Left lung (tissue), 14 donors: ENCODE measurements at places on chromosomes 6 and 20. TPM values are rescaled to one million over a fixed set of nuclear protein-coding genes. Genes with fewer than 3 reads are reported as not detected.

GRCh38 chr6:21257125-21257524 lies 336.4 kb upstream of the SOX4 start:
- DNase-seq: no peak

GRCh38 chr6:44657206-44657819 lies 269.8 kb downstream of the CDC5L start:
- DNase-seq: no peak

DNA sequence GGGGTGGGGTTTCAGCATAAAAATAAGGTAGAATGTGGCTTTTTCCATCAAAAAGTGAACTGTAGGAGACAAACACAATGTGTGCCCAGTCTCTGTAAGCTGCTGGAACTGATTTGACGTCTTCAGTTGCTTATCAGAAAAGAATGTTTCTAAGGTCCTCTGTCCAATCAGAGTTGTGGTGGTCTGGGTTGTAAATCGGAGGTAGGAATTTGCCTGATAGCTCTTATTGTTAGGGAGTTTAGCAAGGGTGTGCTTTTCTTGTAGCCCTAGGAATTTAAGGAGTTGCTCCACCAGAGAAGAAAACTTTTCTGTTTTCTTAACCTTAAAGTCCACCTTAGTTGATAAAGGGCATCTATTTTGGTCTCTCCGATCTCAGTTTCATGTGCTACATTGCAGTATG lies 10.4 kb upstream of the SSTR4 start:
- DNase-seq: no peak

- no peak for DNase-seq
These were observed 423.8 kb upstream of the ADGRB3 start for GRCh38 chr6:68211242-68211795.

- DNase-seq: no peak
These were observed 1.8 kb upstream of the PEX7 start for GRCh38 chr6:136820561-136820960.

DNA sequence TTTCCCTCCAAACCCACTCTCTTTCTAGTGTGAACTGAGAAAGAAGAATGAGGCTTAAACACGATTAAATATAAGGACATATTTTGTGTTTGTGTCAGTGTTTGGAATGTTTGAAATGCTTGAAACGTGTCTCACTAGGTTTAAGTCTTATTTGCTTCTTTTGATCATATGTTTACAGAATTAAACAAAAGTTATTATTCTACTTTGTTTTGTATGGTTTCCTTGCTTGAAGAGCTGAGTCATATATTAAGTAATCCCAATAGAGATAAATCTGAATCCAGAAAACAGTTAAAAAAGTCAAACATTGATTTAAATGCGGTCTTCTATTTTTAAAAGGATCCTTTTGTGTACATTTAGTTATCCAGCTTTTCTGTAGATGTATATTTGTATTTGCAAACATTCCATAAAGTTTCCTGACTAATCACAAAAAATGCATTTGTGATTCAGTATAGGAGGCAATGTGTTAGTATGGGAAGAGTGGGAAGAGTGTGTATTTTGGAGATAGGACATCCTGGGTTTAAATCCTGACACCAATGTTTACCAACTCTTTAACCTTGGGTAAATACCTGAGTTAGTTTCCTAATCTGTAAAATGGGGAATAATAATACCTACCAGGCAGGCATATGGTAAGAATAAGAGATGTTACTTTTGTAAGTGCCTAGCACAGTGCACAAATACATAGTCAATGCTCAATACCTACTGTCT lies 72.9 kb downstream of the TSBP1 start:
- DNase-seq: no peak

- DNase-seq: no peak
These were observed 27.2 kb upstream of the KIF25 start for GRCh38 chr6:167970230-167970629.

- DNase-seq: no peak
These were observed 32.8 kb upstream of the SSTR4 start for GRCh38 chr20:23002276-23002675.

DNA sequence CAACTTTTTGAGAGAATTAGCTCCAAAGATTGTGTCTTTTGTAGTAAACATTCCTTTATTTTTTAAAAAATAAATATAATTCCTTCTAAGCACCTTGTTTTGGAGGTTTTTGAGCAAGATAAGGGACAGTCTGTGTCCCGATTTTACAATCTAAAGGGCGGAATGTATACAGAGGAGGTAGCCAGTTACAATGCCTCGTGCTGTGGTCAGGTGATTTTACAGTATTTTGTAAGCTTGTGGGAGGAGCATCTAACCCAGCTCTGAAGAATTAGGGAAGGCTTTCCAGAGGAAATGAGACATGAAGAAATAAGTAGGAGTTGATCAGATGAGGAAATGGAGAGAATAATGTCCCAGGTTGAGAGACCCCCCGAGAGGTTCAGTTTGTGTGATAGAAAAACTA lies 1.3 kb downstream of the HINT3 start:
- peak; percentile 63 for DNase-seq

DNA sequence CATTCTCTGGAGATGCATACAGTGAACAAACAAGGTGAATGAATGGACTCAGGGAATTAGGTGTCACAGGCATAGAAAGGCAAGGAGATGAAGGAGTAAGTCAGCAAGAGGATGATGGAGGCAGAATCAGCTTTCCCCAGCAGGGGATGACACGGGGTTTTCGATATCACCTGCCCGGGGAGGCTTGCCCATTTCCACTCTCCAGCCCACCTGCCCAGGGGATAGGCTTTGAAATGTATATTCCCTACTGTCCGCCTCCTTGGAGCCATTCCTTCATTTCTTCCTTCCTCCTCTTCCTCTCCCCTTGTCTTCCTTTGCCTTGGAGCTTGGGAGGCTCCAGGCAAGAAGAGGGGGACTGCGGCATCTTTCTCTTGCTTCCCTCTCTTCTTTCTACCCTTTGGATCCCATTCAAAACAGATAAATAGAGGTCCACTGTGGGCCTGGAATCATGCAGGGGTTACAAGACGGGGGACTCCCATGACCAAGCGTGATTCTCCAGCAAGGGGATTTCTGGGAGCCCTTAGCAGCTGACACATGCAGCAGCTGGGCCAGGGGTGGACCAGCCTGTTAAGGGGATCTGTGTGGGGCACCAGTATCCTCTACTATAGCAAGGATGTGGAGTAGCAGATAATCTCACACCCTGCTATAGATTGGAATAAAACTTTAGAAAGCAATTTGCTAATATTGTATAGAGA lies 23.5 kb upstream of the RNF24 start:
- DNase-seq: no peak

GRCh38 chr6:30720738-30721197 lies 616 bp downstream of the TUBB start:
- peak; percentile 89 for DNase-seq

DNA sequence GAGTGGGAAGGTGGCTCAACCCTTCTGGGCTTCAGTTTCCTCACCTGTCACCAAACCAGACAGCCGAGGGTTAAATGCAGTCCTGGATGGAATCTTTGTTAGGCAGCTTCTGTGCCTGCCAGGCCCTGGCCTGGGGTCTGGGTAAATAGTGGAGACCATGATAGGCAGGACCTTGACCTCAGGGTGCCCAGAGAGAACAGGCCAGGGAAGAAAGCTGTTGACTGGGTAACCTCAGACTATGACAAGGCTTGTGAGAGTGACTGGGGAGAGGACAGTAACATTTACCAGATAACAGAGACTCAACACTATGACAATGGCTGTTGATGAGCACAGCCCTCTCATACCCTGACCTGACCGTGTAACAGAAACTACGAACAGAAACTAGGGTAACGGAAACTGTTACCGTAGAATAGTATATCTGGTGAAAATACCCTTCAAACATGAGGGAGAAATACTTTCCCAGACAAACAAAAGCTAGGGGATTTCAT lies 218.3 kb downstream of the PREX1 start:
- no peak for DNase-seq

DNA sequence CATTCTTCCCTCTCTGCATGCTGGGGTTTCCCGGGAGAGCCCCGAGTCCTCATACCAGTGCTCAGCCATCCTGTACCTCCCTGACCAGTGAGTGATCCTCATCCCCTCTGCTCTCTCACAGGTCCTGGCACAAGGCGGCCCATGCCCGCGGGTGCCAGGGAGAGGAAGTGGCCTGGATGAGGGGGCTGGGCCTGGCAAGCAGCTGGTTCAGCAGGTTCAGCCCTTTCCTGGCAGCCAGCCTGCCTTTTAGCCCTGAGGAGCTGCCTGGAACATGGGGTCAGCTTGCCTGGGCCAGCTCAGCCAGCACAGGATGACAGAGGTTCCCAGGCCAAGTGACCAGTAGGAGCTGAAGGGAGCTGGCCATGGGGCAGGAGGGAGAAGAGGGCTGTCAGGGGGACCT lies 10.9 kb downstream of the MOCS1 start:
- peak; percentile 35 for DNase-seq

GRCh38 chr6:144335914-144336313 lies 50.8 kb downstream of the UTRN start:
- no peak for DNase-seq

GRCh38 chr20:7272512-7272911 lies 505.0 kb downstream of the BMP2 start:
- no peak for DNase-seq

GRCh38 chr6:49646942-49647341 lies 10.3 kb upstream of the RHAG start:
- no peak for DNase-seq

Gene LSM14B
- 60.9 TPM for polyA plus RNA-seq

Gene EYA2
- polyA plus RNA-seq: 0.77 TPM

Gene GPLD1
- 2.3 TPM for polyA plus RNA-seq

Gene GID8
- polyA plus RNA-seq: 48.7 TPM

Gene SH3BGRL2
- 39.4 TPM for polyA plus RNA-seq

Gene SEMG1
- polyA plus RNA-seq: not detected

Gene CFAP61
- polyA plus RNA-seq: 3.2 TPM

Gene ABCC10
- polyA plus RNA-seq: 19.7 TPM
